DMS153 (cell line): ENCODE measurements at places on chromosomes 4 and X.

GRCh38 chrX:119682019-119682989 lies 10.7 kb downstream of the SEPTIN6 start:
- DNase-seq = no peak

DNA sequence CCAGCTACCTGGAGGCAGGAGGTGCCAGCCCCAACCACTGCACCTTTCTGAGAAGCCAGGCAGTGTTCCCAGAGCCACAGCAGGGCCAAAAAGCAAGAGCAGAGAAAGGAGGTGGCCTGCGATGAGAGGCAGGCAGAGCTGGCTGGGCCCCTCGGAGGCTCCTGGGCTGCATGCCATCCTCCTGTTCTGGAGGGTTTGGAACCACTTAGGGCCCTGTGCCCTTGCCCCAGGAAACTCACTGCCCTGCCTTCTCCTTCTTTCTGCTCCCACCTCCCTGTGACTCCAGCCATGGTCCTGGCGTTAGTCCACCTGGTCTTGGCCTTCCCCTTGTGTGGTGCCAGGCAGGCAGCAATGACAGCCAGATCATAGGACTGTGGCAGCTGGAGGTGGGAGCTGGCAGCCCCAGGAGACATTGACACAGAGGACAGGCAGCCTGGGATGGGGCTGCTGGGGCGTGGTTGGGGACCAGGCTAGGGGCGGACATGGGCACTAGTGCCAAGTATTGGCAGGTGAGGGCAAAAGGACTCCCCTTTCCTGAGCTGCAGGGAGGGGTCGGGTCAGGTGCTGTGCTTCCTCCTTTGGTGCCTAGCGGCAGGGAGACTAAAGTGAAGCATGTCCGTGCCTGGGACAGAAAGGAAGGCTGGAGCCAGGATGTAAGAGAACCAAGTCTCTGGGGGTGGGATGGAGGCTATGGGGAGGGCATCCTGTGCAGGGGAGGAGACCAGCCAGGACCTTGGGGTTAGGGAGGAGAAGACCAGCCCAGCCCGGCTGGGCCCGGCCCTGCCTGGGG lies 1.4 kb downstream of the APLN start:
- no peak for DNase-seq

GRCh38 chr4:97759785-97760184 lies 383.5 kb downstream of the STPG2 start:
- DNase-seq = no peak

GRCh38 chr4:135594521-135594920 lies 1392.9 kb upstream of the PABPC4L start:
- DNase-seq = no peak

DNA sequence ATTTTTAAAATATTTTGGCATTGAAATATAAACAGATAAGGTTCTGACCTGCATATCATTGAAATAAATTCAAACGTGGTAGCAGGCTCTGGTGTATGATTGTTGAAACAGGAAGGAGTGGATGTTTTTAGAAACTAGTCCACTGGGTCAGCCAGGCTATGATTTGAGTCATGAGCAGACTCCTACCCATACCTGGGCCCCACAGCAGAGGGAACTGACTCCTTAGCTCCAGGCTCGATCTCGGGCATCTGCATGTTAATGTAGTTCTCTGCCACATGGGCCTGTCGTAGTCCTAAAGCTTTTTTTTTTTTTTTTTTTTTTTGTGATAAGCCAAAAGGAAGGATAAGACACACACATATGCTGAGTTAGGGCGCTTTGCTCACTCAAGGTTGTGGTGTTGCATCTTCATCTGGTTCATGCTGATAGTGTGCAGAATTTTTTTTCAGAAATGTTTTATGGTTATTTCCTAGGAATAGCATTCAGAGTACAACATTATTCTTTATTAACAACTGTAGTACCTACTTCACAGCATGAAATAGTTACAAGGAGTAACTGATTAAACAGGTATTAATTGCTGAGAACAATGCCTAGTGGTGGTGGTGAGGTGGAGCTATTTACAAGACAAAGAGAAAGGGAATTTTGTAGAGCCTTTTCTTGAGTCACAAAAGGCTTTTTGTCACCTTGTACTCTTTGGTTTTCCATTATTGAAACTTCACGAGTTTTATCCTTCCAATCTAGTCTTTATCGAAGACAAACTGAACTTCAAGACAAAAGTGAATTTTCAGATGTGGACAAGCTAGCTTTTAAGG lies 27.3 kb downstream of the OFD1 start:
- DNase-seq = no peak

- DNase-seq = no peak
Observed at GRCh38 chrX:120517936-120518335, 42.8 kb downstream of the CUL4B start.

- no peak for DNase-seq
Observed at GRCh38 chr4:70372760-70373159, 10.2 kb upstream of the SMR3B start.

- DNase-seq = no peak
Observed at GRCh38 chr4:3701736-3702560, 64.2 kb upstream of the ADRA2C start.

- no peak for DNase-seq
Observed at GRCh38 chr4:560731-561291, 15.3 kb downstream of the TMEM271 start.

- DNase-seq = peak; percentile 79
Observed at GRCh38 chr4:104967034-104967401, 179.7 kb upstream of the TET2 start.

DNA sequence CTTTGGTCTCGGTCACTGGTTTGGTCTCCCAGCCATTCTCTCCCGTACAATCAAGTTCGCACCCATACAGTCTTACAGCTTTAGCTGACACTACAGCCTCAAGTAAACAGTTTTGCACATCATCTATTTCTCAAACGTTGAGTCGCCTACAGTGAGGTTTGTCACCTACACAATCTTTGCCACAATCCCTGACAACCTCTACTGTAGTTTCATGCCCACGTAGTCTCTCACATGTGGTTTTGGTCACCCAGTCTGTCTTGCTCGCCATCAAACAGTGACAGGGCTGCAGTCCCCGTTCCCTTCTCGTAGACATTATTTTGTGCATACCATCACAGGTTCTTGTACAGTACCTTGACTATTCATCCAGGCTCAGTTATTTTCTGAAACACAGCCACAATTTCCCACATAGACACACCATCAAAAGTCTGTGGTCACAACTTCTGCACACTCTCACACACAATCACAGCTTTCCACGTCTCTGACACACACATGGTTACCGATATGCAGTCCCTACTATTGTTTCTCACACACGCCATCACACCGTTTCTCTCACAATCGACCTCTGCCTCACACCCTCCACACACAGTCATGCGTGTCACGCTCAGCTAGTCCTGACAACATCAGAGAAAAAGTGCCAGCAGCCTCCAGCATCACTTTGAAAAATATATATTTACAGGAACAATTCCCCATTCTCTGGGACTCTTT lies 5.3 kb upstream of the CFP start:
- DNase-seq = no peak

DNA sequence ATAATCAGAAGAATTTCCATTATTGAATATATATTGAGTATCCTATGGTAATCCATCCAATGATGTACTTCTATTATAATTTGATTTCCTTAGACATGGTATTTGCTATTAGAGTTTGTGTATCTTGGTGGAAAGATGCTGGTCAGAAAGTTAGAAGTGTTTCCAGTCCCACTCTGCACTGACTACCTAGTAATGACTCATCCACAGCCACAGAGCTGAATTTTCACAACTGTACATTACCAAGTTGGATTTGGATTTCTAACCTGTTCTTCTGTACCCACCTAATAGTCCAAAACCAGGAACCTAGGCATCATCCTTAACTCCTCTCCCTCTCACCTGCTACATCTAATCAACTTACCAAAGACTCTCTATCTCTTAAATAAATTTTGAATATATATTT lies 145.4 kb downstream of the REELD1 start:
- no peak for DNase-seq

GRCh38 chr4:113618205-113618604 lies 143.3 kb downstream of the CAMK2D start:
- no peak for DNase-seq

GRCh38 chrX:150845091-150845490 lies 53.4 kb downstream of the CD99L2 start:
- no peak for DNase-seq

GRCh38 chr4:152164561-152164960 lies 371.3 kb downstream of the FBXW7 start:
- DNase-seq = no peak

GRCh38 chr4:124810827-124811226 lies 98.3 kb upstream of the ANKRD50 start:
- no peak for DNase-seq

DNA sequence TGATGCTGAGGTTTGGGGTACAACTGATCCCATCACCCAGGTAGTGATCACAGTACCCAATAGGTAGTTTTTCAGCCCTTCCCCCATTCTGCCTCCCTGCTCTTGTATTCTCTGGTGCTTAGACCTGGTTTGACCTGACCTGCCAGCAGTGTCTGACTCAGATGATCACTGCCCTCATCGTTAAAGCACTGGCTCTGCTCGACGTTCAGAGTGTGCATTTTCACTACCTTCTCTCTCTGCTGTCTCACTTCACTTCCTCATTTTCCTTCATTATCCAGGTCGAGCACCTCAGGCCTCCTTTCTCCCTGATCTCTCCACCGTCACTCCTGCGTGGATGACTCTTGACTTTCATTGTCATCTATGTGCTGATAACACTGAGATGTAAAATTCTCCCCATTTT lies 83.6 kb downstream of the PARM1 start:
- no peak for DNase-seq

GRCh38 chr4:185411849-185412248 lies 13.9 kb downstream of the UFSP2 start:
- no peak for DNase-seq

- no peak for DNase-seq
Observed at GRCh38 chr4:53589511-53589910, 1.8 kb downstream of the LNX1 start.

GRCh38 chr4:123849495-123849894 lies 452.9 kb downstream of the SPRY1 start:
- DNase-seq = peak; percentile 27

- DNase-seq = no peak
Observed at GRCh38 chr4:165096776-165097175, 15.9 kb downstream of the TMEM192 start.

- DNase-seq = no peak
Observed at GRCh38 chrX:131985526-131986049, 37.5 kb upstream of the STK26 start.

- peak; percentile 41 for DNase-seq
Observed at GRCh38 chr4:83639849-83640493, 104.1 kb downstream of the GPAT3 start.

GRCh38 chr4:53321151-53321983 lies 44.5 kb downstream of the SCFD2 start:
- DNase-seq = no peak

- no peak for DNase-seq
Observed at GRCh38 chrX:20237864-20238263, 28.8 kb downstream of the RPS6KA3 start.

GRCh38 chr4:61714387-61714911 lies 514.3 kb downstream of the ADGRL3 start:
- no peak for DNase-seq

- no peak for DNase-seq
Observed at GRCh38 chr4:155618183-155618838, 48.3 kb upstream of the GUCY1A1 start.
